MV-4-11 (cell line): ENCODE measurements at places on chromosomes 3 and 15.

DNA sequence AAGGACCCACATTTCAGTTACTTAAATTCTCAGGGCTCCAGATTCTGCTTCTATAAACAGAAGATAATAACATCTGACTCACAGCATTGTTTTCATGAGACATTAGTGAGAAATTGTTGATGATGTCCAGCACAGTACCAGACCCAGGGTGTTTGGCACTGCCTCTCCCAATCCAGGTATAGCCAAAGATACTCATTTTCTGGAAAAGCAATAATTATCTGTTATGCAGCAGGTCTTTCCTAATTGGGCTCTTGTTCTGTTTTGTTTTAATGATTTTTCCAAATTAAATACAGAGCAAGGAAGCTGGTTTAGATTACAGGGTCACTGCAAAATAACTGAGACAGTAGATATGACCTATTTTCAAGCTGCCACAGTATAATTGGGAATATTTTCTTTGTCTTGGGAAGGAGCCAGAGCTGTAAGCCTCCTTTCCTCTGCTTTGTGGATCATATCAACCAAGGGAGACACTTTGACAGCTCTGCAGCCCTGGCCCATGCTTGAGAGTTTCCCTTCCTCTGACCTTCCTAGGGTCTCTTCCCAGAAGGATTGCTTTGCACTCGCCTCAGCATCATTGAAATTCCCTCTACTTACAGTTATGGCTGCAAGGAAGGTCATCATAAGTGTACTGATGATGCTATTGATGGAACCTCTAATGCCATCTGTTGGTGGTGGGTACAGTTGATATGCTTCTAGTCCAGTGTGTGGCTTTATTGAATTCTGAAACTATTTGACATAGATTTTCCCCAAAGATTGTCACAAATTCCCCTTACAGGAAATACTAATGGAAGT is 522.4 kb upstream of the ADAMTS9 start:
- no peak for DNase-seq

DNA sequence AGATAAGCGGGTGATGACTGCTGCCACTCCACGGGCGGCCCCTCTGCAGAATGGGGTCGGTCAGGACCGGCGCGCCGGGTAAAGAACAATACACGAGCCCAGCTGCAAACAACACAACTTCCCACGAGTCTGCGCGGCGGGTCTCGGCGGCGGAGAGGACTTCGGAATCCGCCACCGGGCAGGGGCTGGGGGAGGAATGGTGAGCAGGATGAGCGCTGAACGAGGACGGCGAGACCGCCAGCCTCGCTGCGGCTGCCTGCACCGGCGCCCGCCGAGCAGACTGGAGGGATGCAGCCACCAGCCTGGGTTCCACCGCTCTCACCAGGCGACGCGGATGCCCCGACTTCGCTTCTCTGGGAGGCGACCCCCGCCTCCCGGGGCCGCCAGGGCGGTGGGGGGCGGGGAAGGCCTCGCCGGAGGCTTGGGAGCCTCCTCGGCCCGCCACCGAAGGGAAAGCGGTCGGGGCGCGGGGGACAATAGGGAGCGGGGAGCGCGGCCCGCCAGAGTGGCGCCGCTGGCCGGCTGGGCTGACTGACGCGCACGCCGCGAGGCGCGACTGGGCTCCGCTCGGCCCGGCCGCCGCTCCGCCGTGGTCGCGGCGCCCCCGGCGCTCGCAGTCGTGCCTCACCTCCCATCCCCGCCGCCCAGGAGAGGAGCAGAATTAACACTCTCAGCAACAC is 515 bp downstream of the ADAM10 start:
- no peak for DNase-seq

- DNase-seq = peak; percentile 72
These were observed 61.8 kb downstream of the SLC12A8 start for GRCh38 chr3:125150525-125151441.

DNA sequence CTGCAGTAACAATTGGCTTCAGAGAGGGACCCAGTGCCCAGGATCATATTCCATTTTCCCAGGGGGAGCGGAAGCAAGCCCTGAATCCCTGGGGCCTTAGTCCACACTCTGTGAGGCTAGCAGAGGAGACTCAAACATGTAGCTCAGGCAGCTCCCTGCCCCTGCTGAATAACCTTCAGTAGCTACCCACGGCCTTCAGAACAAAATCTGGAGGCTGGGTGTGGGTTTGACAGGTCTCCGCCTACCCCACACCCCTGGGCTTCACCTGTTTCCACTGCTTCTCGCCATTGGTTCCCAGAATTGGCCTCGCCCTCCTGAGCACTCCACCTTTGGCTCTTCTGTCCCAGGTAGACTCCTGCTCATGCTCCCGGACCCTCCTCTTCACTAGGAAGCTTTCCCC is 93.6 kb upstream of the ATP2B2 start:
- no peak for DNase-seq

- DNase-seq = peak; percentile 79
These were observed 23.6 kb upstream of the LRRC34 start for GRCh38 chr3:169836078-169836941.

GRCh38 chr15:43794269-43795037 is 2.3 kb downstream of the SERF2 start:
- DNase-seq = no peak

GRCh38 chr3:46629551-46630517 is 17.5 kb downstream of the FAM240A start:
- DNase-seq = peak; percentile 75

DNA sequence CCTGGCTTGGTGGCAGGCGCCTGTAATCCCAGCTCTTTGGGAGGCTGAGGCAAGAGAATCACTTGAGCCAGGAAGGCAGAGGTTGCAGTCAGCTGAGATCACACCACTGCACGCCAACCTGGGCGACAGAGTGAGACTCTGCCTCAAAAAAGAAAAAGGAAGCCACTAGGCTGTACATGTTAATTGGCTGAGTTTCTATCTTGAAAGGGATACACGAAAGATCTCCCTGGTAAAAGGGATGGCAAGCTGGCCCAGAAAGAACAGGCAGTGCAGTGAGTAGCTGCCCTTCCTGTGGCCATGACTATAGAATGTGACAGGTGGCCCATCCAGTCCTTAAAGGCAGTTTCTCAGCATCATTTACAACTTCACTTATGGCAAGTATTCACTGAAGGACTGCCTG is 12.3 kb downstream of the LRIG1 start:
- DNase-seq = no peak
